ENCODE measurements at places on chromosomes 5 and 9.
A peak's percentile ranks its signal among the peaks of the same experiment; 100 is the strongest.

- no peak for DNase-seq
Measured at GRCh38 chr9:28668158-28668557, 1094.9 kb upstream of the C9orf72 start.

- no peak for DNase-seq
Measured at GRCh38 chr9:125820100-125820804, 73.1 kb downstream of the PBX3 start.

DNA sequence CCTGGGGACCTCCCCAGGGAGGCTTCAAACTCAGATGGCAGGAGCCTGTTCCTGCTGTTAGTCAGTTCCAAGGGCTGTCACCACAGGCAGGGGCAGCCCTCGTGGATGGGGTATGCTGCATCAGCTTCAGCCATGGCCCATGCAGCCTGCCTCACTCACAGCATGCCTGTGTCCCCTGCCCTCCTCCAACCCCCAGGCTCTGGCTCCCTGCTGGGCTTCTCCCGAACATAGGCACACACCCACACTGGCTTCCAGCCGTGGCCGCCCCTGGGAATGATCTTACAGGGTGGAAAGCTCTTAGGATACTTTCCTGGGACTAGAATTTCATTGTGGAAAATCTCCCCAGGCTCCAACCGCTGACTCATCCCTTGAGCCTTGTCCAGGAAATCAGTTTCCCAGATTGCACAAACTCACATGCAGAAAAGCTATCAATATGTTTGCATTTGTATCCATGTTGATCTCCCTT is 163.8 kb downstream of the SEC61B start:
- no peak for DNase-seq

DNA sequence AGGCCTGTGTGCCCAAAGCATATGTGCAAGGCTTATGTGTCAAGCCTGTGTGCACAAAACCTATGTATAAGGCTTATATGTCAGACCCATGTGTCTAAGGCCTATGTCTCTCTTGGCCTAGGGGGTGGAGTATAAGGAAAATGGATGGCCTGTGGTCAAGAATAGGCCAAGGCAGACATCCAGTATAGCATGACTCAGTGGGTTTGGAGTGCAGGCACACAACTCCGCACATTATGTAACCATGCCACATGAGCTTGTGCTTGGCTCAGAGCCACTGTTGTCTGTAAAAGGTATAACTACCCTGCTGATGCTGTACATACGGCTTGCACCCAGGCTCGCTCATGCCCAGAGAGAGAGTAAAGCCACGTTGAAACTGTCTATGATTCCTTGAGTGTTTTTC is 626.4 kb upstream of the NUDT12 start:
- DNase-seq: no peak

- DNase-seq: no peak
Measured at GRCh38 chr5:172002310-172002709, 4.1 kb downstream of the FBXW11 start.

DNA sequence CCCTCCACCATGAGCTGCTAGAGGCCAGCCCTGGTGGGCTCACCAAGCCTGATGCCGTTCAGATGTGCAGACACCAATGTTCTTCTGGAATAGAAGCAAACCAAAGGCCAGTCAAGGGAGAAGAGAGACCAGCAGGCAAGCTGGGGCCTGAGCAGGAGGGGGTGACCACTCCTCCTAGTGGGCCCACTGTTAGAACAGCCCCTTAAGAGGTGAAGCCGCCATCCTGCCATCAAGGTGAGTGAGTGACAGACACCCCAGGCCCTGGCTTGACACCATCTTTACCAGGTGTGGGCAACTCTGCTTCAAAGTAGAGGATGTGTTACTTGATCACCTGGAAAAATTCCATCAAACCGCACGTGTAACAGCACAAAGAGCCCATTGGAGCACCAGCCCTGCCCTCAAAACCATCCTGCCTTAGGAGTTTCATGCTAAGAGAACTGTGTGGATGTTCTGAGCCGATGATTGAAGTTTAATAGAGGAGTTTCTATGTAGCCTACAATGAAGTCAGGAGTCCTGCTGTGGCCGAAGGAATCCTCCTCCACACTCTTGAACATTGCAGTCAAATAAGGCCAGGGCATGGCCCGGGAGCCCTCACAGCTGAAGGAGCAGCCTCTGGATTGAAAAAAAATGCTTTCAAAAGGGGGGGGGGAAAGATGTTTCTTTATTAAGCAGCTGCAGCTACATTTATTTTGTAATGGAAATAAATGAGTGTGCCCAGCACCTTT is 20.8 kb downstream of the AMBP start:
- DNase-seq: no peak

DNA sequence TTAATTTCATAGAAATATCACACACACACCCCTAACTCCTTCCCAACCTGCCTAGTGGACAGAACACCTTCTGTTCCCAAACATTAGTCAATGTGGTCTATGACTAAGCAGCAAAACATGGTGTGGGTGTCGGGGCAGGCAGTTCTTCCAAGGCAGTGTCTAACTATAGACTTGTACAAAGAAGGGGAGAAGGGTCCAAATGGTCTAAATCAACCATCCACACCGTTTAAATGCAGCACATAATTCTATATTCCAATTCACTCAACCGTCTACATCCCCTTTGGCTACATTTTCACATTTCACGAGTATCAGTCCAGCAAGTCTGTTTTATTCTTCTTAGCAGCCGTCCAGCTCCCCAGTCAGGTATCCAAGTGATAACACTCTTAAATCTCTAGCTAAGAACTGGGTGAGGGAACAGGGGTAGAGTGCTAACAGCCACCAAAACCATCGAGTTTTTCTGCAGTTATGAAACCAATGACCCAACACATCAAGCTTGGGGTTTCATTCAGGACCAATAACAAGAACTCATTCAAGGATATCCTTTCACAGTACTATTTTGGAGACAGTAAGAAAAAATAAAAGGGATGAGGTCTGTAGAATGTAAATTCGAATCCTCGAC is 3.3 kb downstream of the ZNF608 start:
- no peak for DNase-seq

- DNase-seq: no peak
Measured at GRCh38 chr5:67806654-67807438, 408.7 kb upstream of the PIK3R1 start.

DNA sequence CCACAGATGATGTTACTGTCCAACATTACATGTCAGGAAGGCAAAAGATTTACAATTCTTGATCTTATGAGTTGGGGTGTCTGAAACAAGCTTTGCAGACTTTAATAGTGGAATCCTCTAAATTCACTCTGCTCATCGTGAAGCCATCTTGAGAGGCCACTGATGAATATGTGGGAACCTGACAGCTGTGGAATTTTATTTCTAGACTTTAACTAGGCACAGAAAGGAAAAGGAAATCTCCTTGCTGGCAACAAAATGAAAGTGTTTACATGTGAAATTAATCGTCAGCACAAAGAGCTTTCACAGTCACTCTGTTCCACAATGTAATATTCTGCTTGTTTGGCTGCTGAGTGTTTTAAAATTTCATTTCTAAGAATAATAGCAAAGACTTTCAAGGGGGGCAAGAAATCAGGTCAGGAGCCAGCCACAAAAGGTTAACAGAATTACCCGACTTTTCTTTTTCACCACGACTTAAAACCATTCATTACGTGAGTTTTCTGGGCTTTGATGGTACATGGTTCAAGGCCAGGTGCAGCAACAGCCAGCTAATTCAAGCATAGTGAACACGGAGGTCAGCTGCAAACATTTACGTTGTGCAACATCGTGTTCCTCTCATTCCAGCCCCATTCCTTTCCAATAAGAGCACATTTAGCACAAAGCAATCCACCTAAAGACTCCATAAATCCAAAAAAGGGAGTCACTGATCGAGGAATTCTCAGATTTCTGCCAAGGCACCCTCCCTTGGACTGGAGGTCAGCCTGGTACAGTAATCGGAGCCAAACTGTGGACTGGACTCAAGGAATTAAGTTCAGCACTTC is 14.6 kb downstream of the NREP start:
- DNase-seq: no peak

- no peak for DNase-seq
Measured at GRCh38 chr9:129891569-129891968, 56.3 kb downstream of the USP20 start.

DNA sequence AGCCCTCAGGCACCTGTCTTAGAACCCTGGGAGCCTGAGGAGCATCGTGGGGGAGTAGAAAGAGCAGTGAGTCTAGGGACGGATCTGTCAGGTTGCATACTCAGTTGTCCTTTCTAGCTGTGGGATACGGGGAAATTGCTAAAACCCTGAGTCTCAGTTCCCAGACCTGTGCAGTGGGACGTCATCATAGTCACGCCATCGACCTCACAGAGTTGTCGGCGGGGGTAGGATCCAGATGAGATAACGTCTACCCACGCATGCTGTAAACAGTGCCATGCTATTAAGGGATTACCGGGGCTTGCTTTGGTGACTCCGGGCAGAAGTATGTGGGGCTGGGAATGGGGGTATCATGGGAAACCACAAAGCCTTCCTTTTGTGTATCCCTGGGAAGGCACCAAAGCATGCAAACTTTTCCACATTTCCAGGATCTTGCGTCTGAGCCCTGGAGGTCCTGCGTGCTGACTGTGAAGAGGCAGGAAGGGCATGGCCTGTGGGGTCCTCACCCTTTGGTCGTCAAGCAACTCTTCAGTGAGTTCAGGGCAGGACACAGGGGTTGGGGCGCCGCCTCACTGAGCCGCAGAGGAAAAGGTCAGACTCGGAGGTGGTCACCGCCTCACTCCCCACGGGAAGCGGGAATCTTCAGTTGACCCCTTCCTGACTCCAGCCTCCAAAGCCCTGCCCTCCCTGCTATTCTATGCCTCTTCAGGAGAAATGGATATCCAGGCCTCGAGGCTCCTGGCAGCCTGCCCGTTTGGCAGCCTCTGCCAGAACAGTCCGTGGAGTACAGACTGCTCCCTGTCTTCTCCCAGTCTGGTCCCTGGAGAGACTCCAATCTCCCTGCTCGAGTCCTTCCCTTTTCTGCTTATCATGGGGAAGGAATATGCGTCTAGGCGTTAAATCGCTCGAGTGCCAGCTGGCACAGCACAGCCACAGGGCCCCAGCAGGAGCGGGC is 186.8 kb upstream of the KLF9 start:
- peak; percentile 38 for DNase-seq

DNA sequence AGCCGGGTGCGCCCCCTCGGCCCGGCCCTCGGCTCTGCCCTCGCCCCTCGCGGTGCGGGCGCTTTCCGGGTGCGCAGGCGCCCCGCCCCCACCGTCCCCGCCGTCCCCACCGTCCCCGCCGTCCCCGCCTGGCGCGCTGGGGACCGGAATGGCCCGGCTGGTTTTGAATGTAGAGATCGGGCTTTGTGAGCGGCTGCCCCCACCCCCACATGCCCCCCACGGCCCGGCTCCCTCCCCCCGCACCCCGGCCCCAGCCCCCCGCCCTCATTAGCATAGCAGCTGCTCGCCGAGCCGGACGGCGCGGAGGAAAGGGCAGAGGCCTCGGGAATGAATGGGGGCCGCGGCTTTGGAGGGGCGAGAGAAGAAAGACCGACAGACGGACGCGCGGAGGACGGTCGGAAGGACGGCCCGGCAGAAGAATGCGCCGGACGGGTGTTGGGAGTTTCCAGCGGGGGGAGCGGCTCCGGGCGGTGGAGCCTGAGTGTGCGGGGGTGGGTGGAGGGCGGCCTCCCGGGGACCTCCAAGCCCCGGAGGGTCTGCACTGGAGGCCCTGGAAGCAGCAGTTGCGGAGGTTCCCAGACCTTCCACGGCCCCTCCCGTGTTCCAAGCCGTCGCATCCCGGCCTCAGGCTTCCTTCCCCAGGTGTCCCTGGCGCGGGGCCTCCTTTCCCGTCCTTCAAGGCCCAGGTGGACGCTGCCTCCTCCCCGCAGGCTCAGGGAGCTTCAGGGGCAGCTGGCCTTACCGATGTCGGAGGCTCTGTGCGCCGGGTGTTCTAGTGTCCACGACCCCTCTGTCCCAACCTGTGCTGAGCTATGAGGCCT is 6.0 kb downstream of the NRARP start:
- no peak for DNase-seq

GRCh38 chr5:17367256-17367840 is 130.7 kb upstream of the TAF11L2 start:
- no peak for DNase-seq

GRCh38 chr5:66629446-66629845 is 33.3 kb downstream of the MAST4 start:
- DNase-seq: no peak

DNA sequence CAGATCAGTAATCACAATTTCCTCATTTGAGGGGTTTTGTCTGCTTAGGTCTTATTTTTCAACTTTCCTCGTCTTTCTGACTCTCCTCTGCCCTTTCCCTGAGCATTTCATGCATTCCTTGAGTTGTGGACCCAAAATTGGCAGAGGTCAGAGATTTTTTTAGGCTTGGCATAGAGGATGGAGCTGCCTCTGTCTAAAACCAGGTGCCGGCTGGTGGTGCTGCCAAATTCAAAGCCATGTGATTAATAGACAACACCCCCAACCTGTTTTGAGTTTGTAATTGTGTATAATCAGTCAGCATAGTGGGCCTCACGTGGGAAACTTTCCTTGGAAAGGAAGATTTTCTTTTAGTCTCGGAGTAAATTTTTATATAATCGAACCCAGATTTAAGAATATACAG is 39.6 kb downstream of the TJP2 start:
- DNase-seq: no peak

DNA sequence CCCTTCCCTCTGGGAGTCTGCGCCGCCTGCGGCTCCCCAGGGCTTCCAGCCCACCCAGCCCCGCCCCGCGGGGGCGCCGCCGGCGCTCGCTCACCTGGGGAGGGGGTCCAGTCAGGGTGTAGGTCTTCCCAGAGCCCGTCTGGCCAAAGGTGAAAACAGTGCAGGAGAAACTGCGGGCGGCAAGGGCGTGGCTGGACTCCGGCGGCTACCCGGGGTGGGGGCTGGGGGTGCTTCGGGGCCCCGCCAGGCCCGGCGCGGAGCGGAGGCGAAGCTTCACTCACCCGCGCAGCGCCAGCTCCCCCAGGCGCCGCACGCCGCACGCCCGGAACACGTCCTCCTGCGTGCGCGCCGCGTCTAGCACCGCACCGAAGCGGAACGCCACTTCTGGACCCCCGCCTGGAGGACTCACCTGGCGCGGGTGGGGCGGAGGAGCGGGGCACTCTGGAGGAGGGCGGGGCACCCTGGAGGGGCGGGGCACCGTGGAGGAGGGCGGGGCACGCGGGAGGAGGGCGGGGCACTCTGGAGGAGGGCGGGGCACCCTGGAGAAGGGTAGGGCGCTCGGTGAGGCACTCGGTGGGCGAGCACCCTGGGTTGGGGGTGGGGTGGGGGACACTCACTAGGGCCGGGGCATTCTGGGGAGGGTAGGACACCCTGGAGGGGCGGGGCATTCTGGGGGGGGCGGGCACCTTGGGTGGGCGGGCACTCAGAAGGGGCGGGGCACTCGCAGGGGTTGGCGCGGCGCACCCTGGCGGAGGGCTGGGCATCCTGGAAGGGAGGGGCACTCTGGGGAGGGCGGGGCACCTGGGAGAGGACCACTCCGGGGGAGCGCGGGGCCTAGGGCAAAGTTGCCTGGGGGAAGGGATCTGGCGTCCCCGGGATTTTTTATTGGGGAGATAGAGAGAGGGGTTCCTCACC is 814 bp downstream of the KIF12 start:
- no peak for DNase-seq

Measured in NCI-H187 treated with DMSO at 0.1 percent for 48 hours (cell line).